ENCODE measurements at places on chromosomes 1 and 21. TPM values are rescaled to one million over a fixed set of nuclear protein-coding genes. Genes with fewer than 3 reads are reported as not detected.

DNA sequence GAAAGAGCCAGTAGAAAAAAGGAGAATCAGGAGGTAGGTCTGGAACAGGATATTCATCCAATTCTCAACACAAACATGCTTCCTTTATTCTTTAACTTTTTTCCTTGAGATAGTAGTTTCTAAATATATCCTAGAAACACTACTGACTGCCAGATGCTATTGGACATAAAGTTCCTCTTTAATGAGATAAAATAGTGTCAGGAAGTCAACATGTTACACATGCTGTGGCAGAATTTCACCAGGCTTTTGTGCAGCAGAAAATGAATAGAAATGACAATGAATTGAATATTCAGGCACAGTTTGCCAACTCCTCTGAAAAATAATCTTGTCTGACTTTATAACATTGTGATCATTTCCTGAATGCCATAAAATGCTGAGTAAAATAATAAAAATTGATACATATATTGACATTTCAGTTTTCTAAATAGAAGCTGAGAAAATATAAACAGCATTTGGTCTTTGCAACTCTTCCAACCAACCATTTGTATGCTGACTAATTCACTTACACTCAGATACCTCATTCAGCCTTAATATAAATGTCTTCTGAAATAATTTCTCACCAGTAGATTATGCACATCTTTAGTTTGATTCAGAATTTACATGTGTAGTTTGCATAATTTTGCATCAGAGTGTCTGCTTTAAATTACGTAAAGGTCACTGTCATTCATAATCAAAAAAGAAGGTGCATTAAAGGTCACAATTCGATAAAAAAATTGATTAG lies 486.1 kb upstream of the ADGRL2 start:
- no peak for DNase-seq

The LINGO4 gene
- total RNA-seq, result under 0.01 TPM

- DNase-seq, result no peak
Measured at GRCh38 chr1:165753934-165754333, 14.7 kb downstream of the TMCO1 start.

GRCh38 chr1:24391882-24392603 lies 21.5 kb downstream of the STPG1 start:
- peak; percentile 59 for DNase-seq

DNA sequence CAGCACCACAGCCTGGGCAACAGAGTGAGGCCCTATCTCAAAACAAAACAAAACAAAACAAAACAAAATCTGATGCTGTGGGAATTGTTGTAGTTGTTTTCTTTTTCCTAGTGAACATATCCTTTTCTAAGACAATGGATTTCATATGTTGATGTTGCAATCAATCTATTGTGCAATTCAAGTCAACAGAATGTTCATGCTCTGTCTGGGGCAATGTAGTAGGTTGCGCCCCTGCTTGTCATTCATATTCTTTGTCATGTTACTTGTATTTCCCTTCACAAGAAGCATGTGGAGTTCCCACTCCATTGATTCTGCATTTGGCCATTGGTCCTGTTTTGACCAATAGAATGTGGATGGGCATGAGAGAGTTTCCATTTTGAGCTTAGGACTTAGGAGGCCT lies 223.9 kb downstream of the DUSP10 start:
- peak; percentile 89 for DNase-seq
